NCI-H1417 (cell line): ENCODE measurements at places on chromosomes 5 and 9.
A peak's percentile ranks its signal among the peaks of the same experiment; 100 is the strongest.

DNA sequence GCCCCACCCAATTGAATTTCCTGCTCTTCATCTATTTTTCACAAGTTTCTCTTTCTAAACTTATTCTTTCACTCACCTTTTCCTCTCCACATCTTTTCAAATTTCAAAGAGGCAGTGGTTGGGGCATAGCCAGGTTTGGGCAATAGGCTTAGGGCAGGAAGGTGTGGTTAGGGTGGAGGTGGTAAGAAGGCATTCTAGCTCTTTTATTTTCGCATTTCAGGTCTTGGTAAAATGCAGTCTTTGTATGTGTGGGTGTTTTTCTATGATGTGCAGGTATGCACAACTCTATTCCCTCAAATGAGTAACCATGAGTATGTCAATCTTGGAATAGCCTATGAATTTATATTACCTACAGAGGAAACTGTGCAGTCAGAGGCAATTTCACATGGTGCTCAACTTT lies 129.8 kb upstream of the IFNE start:
- no peak for DNase-seq

DNA sequence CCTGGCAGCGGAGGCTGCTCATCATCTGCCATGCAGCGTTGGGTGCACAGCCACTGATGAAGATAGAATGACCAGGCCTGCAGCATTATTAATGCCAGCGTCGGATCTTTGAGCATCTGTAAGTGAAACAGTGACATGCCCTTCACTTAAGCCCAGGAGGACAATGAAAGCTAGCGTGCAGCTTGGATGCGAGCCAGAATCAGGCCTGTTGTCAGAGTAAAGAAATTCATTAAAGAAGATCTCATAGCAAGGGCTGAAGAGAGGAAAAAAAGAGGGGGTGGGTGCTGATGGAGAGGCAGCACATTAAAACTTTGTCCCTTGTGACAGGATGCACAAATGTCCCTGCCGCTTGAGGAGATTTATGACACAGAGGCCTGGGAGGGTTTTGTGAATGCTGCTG lies 186.1 kb upstream of the MAST4 start:
- peak; percentile 16 for DNase-seq

DNA sequence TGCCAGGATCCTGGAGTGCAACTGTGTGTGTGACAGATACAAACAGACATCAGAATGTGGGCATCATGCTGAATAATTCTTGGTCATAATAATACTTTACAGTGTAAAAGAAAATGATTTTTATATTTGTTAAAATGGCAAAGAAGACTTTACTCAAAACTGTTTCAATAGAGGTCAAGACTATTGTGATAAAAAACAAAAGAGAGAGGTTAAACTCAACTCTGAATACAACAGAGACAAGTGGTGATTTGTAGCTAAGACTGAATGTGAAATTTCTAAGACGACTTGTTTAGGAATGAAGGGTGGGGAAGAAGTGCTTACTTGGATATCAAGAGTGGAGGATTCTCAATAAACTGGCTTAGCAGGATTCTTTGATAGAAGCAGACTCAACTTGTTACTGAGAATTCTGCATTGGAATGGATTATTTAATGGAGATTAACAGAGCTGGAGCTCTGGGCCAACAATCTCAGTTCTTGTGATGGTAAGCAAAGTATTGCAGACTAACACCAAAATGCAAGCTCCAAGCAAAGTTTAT lies 457.4 kb upstream of the CDH18 start:
- no peak for DNase-seq

- DNase-seq, result no peak
These were observed 90.0 kb upstream of the POU5F2 start for GRCh38 chr5:93831449-93831848.

- DNase-seq, result no peak
These were observed 15.8 kb downstream of the AFF4 start for GRCh38 chr5:132947671-132948070.

- DNase-seq, result peak; percentile 88
These were observed 101.5 kb upstream of the BOD1 start for GRCh38 chr5:173717959-173718358.

- DNase-seq, result no peak
These were observed 37.1 kb upstream of the NR3C1 start for GRCh38 chr5:143440448-143441115.

DNA sequence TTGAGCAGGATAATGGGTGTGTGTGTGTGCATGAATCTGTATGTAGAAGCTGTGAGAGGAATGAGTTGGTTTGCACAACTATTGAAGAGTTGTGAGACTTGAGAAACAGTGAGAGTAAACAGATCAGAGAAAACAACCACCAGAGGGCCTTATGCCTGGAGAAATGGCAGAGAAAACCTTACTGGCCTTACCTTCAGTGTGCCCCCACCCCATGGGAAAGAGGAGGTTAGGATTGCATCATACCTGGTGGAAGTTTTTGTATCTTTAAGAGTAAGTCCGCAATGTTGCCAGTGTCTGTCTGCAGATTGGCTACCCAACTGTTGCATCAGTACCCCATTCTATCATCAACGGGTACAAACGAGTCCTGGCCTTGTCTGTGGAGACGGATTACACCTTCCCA lies 1909.4 kb upstream of the WWC1 start:
- DNase-seq, result no peak

GRCh38 chr9:138103111-138103848 lies 225.7 kb downstream of the CACNA1B start:
- no peak for DNase-seq

GRCh38 chr5:93583768-93584595 lies 960 bp downstream of the NR2F1 start:
- DNase-seq, result peak; percentile 73

GRCh38 chr9:95073042-95073607 lies 244.4 kb downstream of the FANCC start:
- DNase-seq, result no peak

DNA sequence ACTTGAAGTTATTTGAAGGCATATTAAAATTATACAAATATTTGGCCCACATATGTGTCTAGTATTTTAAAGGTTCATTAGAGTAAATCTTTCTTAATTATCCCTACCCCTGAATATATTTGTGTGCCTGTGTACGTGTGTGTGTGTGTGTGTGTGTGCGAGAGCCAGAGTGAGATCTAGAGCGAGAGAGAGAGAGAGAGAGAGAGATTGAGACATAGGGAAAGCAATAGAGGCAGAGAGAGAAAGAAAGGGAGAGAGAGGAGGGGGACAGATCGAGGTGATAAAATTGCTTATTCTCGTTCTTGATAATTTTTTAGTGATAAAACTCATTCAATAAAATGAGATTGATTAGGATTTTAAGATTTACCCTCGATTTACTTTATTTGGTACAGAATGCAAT lies 47.4 kb downstream of the ADAMTS19 start:
- no peak for DNase-seq

DNA sequence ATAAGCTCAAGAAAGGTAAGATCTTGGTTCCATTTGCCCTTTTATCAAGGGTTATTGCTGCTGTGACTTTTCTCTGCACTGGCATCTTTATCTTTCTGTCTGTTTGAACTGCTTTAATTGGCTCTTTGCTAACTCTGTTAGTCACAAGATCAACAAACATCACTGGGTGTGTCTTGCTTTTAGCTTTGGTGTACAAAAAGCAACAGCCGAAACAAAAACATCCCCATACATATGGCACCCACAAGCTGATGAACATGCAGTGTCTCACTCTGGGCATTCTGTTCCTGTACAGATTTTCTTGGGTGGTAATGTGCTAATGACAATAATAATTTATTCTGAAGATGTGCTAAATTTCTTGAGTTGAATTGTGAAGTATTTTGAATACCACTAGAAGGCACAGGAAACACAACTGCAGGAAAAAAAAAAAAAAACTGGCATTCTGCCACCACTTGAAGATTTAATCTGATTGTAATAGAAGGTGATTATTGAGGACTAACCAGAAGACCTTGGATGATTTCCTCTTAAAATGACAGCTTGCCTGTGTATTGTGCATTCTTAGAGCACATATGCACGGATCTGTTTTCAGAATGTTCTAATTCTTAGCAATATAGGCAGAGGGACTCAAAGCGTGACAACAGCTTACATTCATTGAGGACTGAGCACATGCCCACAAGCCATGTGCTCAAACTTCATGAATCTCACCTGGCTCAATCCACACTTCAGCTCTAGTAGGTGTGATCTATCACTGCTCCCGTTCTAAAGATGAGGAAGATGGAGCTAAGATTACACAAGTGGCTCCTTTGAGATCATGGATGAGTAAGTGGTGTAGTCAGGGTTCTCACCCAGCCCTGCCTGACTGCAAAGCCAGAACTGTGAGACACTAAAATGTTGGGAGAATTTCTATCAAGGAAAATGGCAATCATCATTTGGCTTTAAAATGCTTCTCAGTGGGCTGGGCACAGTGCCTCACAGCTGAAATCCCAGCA lies 96.4 kb downstream of the EBF1 start:
- no peak for DNase-seq

GRCh38 chr9:129253803-129254381 lies 75.8 kb upstream of the IER5L start:
- no peak for DNase-seq

DNA sequence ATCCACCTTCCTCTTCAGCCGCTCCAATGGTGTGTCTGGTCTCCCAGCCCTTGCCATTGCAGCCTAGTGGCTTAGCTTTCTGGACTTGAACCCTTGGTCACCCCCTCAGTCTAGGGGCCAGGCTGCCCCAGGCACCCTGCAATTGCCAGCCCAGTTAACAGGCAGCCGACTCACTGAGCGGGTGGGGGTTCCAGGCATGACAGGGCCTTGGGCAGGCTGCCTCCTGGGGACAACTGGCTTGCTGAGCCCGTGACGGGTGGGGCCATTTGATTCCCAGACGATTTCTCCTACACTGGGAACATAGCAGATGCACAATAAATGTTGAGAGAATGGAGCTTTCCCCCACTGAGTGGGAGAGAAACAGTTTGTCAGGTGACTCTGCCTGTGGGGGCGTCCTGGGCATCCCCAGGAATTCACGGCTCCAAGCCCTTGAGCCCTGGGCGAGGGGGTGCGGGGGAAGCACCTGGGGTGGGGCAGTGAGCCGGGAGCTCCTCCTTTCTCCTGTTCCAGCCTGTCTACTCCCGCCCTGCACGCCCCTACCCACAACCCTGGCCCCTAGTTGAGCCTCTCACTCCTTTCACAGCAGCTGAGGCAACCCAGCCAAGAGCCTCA lies 12.6 kb upstream of the AQP7 start:
- DNase-seq, result no peak

- no peak for DNase-seq
These were observed 32.9 kb upstream of the AOPEP start for GRCh38 chr9:94693485-94694204.
